ENCODE measurements at places on chromosomes 13 and 19. TPM values are rescaled to one million over a fixed set of nuclear protein-coding genes. Genes with fewer than 3 reads are reported as not detected.

- no peak overlapping the region for H3K27ac ChIP-seq
- H3K36me3 ChIP-seq = peaks cover 8% of the 10 kb centered on the region
- no peak overlapping the region for H3K4me3 ChIP-seq
- no peak for DNase-seq
- H3K27me3 ChIP-seq = no peaks in the 10 kb centered on the region
Observed at GRCh38 chr19:8302357-8302691, 5.8 kb downstream of the CD320 start.

SLC5A5 gene
- total RNA-seq = 0.25 TPM

CDC34 gene
- total RNA-seq = 128 TPM

- DNase-seq = peak; percentile 82
Observed at GRCh38 chr19:51018745-51019543, 565 bp downstream of the KLK10 start.

WDR87 gene
- total RNA-seq = not detected

DNA sequence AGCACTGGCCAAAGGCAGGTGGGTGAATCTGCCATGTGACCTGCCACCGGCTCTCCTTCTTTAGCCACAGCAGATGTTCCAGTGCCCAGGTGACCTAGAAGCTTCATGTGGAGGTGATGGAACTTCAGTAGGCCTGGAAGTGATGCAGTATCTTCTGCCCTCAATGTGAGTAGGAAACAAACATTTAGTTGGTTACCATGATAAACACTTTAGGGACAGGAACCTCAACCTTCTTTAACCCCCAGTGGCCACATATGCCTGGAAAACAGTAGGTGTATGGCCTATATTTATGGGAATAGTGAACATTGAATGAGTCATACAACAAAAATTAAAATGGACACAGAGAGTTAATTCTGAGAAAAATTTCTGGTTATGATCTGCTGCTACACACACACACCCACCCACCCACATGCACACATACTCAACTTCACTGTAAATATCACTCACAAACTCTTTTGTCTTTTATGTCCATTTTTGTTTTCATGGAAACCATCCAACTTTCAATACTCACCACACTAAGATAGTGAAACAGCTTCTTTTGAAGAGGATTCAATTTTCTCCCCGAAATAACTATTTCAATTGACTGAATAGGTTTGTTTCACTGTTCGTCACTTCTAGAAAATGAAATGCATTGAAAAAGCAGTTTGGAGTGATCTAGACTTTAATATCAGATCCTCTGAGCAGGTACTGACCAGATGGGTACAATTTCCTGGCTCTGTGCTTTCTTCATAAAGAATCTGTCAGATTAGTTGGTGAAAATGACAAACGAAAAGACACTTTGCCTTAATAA, 97.3 kb downstream of the STARD13 start:
- peaks cover 6% of the 10 kb centered on the region for H3K4me1 ChIP-seq
- H3K27me3 ChIP-seq = no peaks in the 10 kb centered on the region
- no peak for DNase-seq
- H3K27ac ChIP-seq = no peak overlapping the region
- no peaks in the 10 kb centered on the region for H3K36me3 ChIP-seq

CARM1 gene
- total RNA-seq = 70.3 TPM

- H3K4me1 ChIP-seq = no peaks in the 10 kb centered on the region
- no peaks in the 10 kb centered on the region for H3K36me3 ChIP-seq
- no peak overlapping the region for H3K4me3 ChIP-seq
- H3K27me3 ChIP-seq = no peaks in the 10 kb centered on the region
- DNase-seq = no peak
Observed at GRCh38 chr13:92894447-92894846, 332.2 kb upstream of the GPC6 start.

DNA sequence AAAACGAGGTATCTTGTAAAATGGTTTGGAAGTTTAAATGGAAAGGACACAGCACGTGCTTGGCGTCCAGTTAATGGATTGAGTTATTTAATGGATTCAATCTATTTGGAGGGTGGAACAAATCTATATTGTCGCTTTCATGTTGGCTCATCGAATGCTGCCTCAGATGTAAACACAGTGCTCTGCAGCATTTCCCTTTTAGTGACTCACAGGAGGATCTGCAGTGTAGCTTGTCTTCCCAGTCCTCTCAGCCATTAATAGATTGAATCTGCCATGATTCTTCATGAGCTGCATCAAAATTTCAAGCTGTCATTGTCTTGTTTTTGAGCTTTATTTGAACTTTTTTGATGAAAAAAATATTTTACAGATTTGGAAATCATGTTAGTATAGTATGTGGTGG, 44.7 kb downstream of the DHRS12 start:
- H3K27me3 ChIP-seq = no peaks in the 10 kb centered on the region
- DNase-seq = no peak
- no peaks in the 10 kb centered on the region for H3K4me1 ChIP-seq
- peaks cover 19% of the 10 kb centered on the region for H3K36me3 ChIP-seq

UBL5 gene
- 415 TPM for total RNA-seq

GRCh38 chr19:58559275-58560006, 1.0 kb upstream of the UBE2M start:
- peak; percentile 97 for DNase-seq
- no peaks in the 10 kb centered on the region for H3K4me1 ChIP-seq
- peak overlapping the region; percentile 98 for H3K4me3 ChIP-seq
- peaks cover 18% of the 10 kb centered on the region for H3K36me3 ChIP-seq
- peak overlapping the region; percentile 99 for H3K27ac ChIP-seq
- H3K27me3 ChIP-seq = peaks cover 6% of the 10 kb centered on the region

DNA sequence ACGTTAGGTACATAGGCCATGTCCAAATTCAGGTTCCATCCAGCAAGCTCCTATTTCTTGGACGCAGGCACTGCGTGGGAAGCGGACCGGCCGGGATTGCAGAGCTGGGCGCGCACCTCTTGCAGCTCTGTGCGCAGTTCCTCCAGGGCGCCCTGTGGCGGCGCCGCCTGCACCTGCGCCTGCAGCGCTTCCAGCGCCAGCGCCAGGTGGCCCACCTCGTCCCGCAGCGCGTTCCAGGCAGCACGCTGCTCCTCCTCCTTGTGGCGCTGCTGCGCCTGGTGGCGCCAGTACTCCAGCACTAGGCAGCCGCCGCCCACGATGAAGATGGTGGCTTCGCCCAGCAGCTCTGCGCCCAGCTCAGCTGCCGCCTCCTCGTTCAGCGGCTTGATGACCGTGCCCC, 31.1 kb downstream of the OPA3 start:
- peak; percentile 90 for DNase-seq
- H3K4me1 ChIP-seq = no peaks in the 10 kb centered on the region
- no peaks in the 10 kb centered on the region for H3K36me3 ChIP-seq
- H3K27ac ChIP-seq = no peak overlapping the region
- H3K27me3 ChIP-seq = no peaks in the 10 kb centered on the region

- no peak overlapping the region for H3K4me3 ChIP-seq
- H3K27me3 ChIP-seq = no peaks in the 10 kb centered on the region
- peak; percentile 49 for DNase-seq
- H3K4me1 ChIP-seq = no peaks in the 10 kb centered on the region
- no peak overlapping the region for H3K27ac ChIP-seq
- no peaks in the 10 kb centered on the region for H3K36me3 ChIP-seq
Observed at GRCh38 chr19:47049307-47049700, 880 bp upstream of the TMEM160 start.

- H3K4me3 ChIP-seq = no peak overlapping the region
- no peaks in the 10 kb centered on the region for H3K4me1 ChIP-seq
- peaks cover 24% of the 10 kb centered on the region for H3K36me3 ChIP-seq
- DNase-seq = no peak
- H3K27me3 ChIP-seq = peaks cover 11% of the 10 kb centered on the region
- no peak overlapping the region for H3K27ac ChIP-seq
Observed at GRCh38 chr19:49470615-49470978, 3.4 kb upstream of the FLT3LG start.

DNA sequence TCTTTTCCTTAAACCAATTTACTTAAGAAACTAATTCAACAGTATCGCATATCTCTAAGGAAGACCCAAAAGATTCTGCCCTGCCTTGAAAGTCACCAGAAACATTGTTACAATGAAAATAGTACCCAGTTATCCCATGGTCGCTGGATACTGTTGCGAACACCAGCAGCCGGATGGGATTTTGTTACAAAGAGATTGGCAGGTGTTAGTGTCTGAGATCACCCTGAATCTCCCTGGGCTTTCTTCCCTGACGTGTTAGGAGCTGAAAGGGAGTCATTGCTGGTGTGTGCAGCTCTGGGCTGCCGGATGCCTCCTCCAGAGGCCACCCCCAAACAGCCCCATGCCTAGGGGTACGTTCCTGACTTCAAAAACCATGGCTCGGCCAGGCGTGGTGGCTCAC, 38.2 kb downstream of the PTPRS start:
- no peaks in the 10 kb centered on the region for H3K27me3 ChIP-seq
- H3K27ac ChIP-seq = no peak overlapping the region
- no peaks in the 10 kb centered on the region for H3K4me1 ChIP-seq
- no peak overlapping the region for H3K4me3 ChIP-seq
- H3K36me3 ChIP-seq = no peaks in the 10 kb centered on the region

- no peaks in the 10 kb centered on the region for H3K36me3 ChIP-seq
- no peaks in the 10 kb centered on the region for H3K27me3 ChIP-seq
- DNase-seq = peak; percentile 57
- H3K4me1 ChIP-seq = no peaks in the 10 kb centered on the region
Observed at GRCh38 chr13:98738213-98738612, 14.3 kb downstream of the SLC15A1 start.

- no peak for DNase-seq
- no peaks in the 10 kb centered on the region for H3K27me3 ChIP-seq
- no peak overlapping the region for H3K4me3 ChIP-seq
- no peaks in the 10 kb centered on the region for H3K36me3 ChIP-seq
- peaks cover 3% of the 10 kb centered on the region for H3K4me1 ChIP-seq
Observed at GRCh38 chr13:66036024-66036614, 1194.0 kb downstream of the PCDH9 start.

NRTN gene
- total RNA-seq = 5.8 TPM

FCAR gene
- total RNA-seq = not detected

DNA sequence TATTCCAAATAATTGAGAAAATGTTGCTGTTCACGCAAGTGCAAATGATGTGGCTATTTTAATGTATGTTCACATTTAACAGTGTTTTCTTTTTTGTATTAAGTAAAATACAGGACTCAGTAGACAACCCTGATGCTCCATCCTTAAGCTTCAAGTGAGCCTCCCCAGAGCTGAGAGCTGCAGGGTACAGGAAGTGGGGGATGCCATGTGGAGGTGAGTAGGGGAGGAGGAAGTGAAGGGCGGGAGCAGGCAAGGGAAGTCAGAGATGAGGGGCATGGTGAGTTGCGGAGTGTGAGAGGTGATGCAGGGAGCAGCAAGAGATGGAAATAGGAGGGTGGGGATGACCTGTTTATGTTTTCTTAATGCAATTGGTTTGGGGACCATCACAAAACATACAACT, 711.0 kb downstream of the UQCRFS1 start:
- no peak overlapping the region for H3K27ac ChIP-seq
- no peak overlapping the region for H3K4me3 ChIP-seq
- H3K27me3 ChIP-seq = no peaks in the 10 kb centered on the region
- peaks cover 4% of the 10 kb centered on the region for H3K4me1 ChIP-seq
- peak; percentile 25 for DNase-seq

TLE6 gene
- total RNA-seq = 56.4 TPM

CBY2 gene
- total RNA-seq = not detected

DNA sequence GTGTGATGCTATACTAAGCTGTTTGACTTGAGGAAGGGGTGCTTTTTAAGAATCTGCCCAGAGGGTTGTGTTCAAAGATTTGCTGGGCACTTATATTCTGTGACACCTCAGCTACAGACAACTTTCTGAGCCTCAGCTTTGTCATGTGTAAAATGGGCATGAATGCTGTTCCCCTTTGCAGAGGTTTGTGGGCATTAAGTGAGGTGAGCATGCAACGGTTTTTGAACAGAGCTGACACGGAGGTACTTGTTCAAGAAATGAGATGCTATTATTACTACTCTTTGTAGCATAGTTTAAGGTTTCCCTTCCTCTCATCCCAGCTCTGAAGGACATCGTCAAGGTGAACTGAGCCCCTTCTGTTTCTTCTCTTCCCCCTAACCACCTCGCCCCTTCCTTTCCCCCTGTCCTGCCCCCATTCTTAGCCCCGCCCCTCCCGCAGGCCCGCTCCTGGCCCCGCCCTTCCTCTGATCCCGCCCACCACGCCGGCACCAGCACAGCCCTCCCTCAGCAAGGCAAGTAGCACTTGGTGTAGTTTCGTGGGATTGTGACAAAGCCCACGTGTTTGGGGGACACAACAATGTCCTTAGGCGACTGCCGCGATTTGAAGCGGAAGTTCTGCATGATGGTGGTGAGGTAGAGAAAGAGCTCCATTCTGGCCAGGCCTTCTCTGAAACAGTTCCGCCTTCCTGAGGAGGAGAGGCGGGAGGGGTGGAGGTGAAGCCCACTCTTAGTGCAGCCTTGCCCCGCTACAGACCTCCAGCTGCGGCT, 26.1 kb upstream of the CYP2A7 start:
- DNase-seq = peak; percentile 74
- no peak overlapping the region for H3K4me3 ChIP-seq
- H3K4me1 ChIP-seq = no peaks in the 10 kb centered on the region

DNA sequence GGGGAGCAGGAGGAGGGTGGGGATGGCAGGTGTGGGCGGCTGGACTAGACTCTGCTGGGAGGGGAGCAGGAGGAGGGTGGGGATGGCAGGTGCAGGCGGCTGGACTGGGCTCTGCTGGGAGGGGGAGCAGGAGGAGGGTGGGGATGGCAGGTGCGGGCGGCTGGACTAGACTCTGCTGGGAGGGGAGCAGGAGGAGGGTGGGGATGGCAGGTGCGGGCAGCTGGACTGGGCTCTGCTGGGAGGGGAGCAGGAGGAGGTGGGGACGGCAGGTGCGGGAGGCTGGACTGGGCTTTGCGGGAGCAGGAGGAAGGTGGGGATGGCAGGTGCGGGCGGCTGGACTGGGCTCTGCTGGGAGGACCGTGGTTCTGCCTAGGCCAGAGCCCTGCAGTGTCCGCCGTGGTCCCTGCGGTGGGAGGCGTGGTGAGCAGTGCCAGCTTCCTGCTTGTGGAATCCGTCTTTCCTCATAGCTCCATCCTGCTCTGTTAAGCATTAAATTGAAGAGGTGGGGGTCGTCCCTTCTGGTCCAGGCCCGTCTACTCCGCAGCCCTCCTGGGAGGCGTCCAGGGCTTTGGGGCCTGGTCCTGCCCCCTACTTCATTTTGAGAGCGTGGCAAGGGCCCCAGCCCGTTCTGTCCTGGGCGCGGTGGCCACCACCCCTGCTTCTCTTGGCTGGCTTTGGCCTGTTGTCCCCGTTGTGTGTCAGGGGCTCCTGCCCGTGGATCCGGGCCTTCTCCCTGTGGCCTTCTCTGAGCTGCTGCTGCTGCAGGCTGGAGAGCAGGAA, 4.7 kb downstream of the SPPL2B start:
- peaks cover 4% of the 10 kb centered on the region for H3K4me1 ChIP-seq
- peaks cover 18% of the 10 kb centered on the region for H3K36me3 ChIP-seq
- H3K27me3 ChIP-seq = no peaks in the 10 kb centered on the region
- no peak overlapping the region for H3K4me3 ChIP-seq
- peak overlapping the region; percentile 70 for H3K27ac ChIP-seq

DNA sequence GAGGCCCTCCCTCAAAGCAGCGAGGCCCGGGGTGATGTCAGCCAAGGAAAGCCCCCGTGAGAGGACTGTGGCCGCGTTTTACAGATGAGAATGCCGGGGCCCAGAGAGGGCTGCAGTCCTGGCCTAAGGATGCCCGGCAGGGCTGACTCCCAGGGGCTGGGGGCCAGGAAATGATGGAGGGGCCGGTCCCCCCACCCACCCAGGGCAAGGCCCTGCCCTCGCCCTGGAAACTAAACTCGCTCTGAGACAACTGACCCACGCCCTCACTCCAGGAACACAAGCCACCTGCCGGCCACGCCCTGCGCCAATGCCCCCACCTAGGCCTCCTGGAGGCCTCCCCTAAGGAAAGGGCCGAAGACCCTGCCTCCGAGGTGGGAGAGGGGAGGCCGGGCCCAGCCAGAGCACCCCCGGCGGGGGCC, 7.2 kb downstream of the ZBTB7A start:
- H3K27me3 ChIP-seq = no peaks in the 10 kb centered on the region
- peak overlapping the region; percentile 89 for H3K27ac ChIP-seq
- no peak for DNase-seq
- peaks cover 14% of the 10 kb centered on the region for H3K36me3 ChIP-seq
- H3K4me3 ChIP-seq = no peak overlapping the region

ZNF135 gene
- 9.3 TPM for total RNA-seq

Measured in endodermal cell (in vitro differentiated cells).